ENCODE measurements at places on chromosomes 5 and 9.

DNA sequence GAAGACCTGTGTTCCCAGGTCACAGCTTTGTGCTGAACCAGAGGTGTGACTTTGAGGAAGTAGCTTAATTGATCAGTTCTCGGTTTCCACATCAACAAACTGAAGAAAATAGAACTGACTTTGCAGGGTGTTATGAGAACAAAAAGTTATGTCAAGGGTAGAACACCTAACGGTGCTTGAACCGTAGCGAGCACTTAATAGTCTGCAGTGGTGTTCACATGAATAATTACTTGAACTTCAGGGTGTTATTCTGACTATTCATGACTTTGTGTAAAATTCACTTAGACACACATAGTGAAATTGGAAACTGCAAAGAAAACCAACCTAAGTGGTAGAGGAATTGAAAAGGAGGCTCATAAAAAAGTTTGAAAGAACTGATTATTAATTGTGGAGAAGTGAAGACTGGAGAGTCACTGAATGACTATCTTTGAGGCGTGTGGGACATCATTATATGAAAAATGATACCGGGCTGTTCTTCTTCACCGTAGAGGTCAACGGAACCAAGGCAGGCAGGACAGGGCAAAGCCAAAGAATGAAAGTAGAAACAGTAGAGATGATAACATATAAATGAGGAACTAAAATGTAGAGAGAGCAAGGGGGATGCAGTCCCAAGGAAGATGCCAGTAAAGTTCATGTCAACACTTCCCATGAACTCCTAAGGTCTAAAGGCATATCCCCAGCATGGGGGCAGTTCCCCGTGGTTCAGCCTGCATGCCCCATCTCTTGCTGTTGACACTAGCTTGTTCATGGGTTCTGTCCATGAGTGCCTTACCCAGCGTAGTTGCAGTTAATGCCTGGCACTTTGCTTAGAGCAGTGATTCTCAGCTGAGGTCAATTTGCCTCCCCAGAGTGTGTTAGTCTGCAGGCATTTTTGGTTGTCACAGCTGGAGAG, 118.7 kb downstream of the ZNF462 start:
- DNase-seq: no peak

GRCh38 chr5:123721675-123722276, 209.8 kb downstream of the CSNK1G3 start:
- no peak for DNase-seq

- no peak for DNase-seq
Observed at GRCh38 chr5:10685115-10685521, 75.9 kb downstream of the DAP start.

DNA sequence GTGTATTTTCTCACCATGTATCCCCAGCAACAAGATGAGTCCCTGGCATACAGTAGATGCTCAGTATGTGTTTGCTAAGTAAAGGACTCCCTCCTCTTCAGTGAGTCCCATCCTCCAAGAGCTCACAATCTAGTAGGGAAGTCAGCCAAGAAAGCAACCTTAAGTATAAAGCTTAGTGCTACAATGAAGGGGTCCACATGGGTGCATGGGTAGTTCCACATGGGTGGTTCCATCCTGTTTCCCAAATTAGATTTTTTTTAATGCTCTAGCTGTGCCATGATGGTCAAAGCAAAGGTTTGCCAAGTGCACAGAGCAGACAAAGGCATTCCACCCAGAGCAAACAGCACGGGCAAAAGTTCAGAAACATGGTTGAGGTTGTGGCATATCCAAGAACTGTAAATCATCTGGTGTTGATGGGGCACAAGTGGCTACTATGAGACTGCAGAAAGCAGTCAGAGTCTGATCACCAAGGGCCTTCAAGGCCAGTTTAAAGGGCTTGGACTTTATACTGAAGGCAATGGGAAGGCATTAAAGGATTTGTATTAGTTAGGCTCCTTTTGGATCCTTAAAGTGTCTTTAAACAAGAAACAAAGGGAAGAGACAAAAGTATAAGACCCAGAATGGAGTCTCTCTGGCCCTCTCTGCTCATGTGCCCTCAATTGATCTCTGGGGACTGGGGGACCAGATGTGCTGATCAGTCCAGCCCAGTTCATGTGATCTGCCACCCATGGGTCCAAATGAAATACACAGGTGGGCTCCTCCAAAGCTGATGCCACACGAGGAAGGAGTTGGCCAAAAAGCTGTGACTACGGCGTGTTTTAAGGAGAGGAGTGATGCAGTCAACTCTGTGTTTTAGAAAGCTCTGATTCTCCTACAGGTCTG, 9.0 kb upstream of the CPLX2 start:
- no peak for DNase-seq

DNA sequence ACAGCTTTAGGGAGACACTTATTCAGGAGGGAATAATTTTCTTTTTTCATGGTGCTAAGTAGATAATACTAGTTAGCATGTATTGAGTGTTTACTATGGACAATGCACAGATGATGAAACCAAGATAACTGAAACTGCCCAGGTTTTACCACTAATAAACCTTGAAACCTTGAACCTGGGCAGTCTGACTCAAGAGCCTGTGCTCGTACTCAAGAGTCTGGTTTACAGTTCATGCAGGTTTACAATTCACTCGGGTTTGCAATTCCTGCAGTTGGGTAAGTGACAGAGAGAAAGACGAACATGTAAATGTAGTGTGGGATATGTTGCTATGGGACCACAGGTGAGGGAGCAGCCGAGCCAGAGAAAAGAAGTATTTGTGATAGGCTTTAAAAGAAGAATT, 28.2 kb downstream of the NUP214 start:
- no peak for DNase-seq

DNA sequence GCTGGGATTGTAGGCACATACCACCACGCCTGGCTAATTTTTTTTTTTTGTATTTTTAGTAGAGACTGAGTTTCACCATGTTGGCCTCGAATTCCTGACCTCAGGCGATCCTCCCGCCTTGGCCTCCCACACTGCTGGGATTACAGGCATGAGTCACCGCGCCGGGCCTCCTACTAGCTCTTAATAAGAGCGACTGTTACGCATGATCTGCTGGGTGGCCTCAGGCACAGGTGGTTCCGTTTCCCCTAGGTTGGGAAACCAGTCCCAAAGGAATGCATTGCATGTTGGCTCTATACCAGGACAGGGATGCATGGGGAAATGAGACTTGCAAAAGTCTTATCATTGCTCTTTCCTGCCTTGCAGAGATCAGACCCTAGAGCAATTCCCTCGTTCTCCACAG, 184.7 kb upstream of the PPP1R26 start:
- DNase-seq: no peak

GRCh38 chr5:172059661-172060100, 53.2 kb upstream of the FBXW11 start:
- DNase-seq: no peak

DNA sequence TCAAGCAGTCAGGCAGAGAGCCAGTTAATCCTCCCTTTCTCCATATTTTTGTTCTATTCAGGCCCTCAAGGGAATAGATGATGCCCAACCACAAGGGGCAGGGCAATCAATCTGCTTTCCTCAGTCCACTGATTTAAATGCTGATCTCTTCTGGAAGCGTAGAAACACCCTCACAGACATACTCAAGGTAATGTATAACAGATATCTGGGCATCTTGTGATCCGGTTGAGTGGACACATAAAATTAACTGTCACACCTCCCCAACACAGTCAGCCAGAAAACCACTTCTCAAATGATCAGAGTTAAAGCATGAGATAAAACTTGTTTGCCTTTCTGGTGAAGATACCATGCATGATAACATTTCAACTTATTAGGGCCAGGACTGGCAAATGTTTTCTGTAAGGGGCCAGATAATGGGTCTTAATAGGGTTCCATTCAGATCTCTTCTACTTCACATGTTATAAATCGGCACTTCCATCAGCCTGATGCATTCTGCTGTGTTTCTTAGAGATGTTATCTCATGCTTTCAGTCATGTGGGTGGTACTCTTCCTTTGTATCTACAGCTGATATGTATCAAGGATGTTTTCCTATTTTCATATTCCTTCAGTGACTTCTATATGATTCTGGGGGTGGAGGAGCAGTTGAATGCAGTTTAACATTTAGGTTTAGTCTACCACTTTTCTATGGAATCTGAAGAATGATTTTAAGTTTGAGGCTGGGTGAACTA, 58.9 kb upstream of the CNTLN start:
- no peak for DNase-seq

DNA sequence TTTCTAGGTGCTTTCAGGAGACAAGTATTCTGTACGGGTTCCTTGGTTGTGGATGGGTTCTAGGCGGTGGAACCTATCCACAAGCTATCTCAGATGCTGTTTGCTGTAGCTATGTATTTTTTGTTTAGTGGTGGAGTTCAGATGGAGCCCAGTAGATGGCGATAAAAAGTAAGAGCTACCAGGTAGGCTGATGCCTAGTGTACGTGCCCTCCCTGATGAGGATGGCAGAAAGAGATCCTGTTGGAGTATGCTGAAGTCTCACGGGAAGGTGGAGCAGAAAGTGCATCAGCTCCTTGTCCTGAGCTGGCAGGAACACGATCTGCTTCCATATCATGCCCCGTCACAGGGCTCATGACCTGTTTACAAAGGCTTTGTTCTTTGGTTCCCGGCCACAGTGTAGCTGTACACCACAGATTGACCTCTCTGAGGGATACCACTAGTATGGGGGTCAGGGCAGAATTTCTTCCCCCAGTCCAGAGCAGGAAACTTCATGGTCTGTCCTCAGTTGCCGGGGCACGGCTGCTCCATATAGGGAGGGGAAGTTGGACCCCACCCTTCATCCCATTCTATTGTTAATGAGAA, 12.6 kb upstream of the UGT3A2 start:
- no peak for DNase-seq

- DNase-seq: no peak
Observed at GRCh38 chr9:126399251-126399650, 72.6 kb downstream of the MVB12B start.

Measured in cortex of kidney (tissue), 1 donor.